Mesothelial cell of epicardium (in vitro differentiated cells): ENCODE measurements at places on chromosomes 2 and 18. TPM values are rescaled to one million over a fixed set of nuclear protein-coding genes. Genes with fewer than 3 reads are reported as not detected.

DNA sequence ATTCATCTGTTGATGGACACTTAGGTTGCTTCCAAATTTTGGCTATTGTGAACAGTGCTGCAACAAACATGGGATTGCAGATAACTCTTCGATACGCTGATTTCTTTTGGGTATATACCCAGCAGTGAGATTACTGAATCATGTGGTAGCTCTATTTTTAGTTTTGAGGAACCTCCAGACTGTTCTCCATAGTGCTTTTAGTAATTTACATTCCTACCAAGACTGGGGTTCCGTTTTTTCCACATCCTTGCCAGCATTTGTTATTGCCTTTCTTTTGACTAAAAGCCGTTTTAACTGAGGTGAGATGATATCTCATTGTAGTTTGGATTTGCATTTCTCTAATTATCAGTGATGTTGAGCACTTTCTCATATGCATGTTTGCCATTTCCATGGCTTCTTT is 200.3 kb downstream of the MBD5 start:
- no peaks in the 10 kb centered on the region for H3K27me3 ChIP-seq
- no peak overlapping the region for H3K4me3 ChIP-seq
- no peak overlapping the region for H3K27ac ChIP-seq
- H3K4me1 ChIP-seq = no peaks in the 10 kb centered on the region
- peaks cover 44% of the 10 kb centered on the region for H3K36me3 ChIP-seq
- no peak for DNase-seq

DNA sequence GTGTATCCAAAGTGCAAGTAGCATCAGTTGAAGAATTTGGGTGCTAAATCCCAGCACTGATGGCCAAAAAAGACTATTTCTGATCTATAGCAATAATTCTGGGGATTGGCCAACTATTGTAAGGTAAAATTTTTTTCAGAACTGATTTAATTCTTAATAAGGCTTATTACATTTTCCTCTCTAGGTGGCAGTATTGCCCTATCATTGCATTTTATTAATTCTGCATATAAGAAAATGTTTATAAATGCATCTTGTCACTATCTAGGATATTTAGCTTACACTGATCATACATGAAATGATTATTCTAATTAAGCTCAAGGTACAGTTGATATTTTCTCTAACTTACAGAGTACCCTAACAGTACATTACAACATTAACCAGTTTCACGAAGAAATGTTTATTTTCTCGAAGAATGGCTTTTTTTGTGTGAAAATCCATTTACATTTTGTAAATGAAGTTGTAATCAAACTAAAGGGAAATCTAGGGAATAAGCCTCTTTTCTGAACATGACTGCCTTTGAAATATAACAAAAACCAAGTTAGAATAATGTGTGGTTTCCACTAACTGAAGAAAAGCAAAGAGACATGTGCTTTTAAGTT is 11.0 kb downstream of the TTN start:
- H3K4me3 ChIP-seq = no peak overlapping the region
- H3K4me1 ChIP-seq = no peaks in the 10 kb centered on the region
- no peak for DNase-seq
- H3K27me3 ChIP-seq = peaks cover 24% of the 10 kb centered on the region

- H3K27ac ChIP-seq = no peak overlapping the region
- H3K27me3 ChIP-seq = no peaks in the 10 kb centered on the region
- H3K4me1 ChIP-seq = peaks cover 2% of the 10 kb centered on the region
- no peak overlapping the region for H3K4me3 ChIP-seq
Observed at GRCh38 chr2:238093181-238094140, 6.7 kb upstream of the ESPNL start.

- H3K4me3 ChIP-seq = no peak overlapping the region
- peaks cover 18% of the 10 kb centered on the region for H3K4me1 ChIP-seq
- no peaks in the 10 kb centered on the region for H3K27me3 ChIP-seq
- H3K36me3 ChIP-seq = no peaks in the 10 kb centered on the region
Observed at GRCh38 chr2:65577654-65578053, 145.3 kb upstream of the SPRED2 start.

DNA sequence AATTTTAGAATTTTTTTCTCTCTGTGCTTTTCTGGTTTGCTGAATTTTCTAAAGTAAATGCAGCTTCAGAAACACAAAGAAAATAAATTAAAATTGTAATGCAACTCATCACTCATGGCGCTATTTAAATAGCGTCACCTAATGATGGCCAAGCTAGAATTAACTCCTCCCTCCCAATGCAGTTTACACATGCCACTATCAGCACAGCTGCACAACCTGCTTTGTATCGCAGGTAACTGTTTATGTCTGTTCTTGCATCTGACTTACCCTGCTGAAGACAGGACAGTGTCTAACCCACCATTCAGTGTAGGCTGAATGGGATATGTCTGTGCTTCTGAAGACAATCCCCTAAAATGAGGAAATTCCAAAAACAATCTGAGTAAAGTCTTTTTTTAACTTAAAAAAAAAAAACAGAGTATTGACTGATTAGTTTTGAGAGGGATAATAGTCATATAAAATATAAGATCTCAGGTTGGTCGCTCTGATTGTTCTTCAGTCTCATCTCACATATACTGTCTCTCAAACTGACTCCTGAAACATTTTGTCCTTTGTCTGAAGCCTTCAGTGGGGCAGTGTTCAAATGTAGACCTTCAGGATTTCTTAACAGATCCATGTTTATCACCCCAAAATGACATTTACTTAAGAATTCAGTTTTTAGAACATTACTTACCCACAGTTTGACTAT is 271.4 kb downstream of the ZEB2 start:
- H3K4me3 ChIP-seq = no peak overlapping the region
- H3K27ac ChIP-seq = no peak overlapping the region
- DNase-seq = no peak
- no peaks in the 10 kb centered on the region for H3K27me3 ChIP-seq
- H3K36me3 ChIP-seq = peaks cover 26% of the 10 kb centered on the region

DNA sequence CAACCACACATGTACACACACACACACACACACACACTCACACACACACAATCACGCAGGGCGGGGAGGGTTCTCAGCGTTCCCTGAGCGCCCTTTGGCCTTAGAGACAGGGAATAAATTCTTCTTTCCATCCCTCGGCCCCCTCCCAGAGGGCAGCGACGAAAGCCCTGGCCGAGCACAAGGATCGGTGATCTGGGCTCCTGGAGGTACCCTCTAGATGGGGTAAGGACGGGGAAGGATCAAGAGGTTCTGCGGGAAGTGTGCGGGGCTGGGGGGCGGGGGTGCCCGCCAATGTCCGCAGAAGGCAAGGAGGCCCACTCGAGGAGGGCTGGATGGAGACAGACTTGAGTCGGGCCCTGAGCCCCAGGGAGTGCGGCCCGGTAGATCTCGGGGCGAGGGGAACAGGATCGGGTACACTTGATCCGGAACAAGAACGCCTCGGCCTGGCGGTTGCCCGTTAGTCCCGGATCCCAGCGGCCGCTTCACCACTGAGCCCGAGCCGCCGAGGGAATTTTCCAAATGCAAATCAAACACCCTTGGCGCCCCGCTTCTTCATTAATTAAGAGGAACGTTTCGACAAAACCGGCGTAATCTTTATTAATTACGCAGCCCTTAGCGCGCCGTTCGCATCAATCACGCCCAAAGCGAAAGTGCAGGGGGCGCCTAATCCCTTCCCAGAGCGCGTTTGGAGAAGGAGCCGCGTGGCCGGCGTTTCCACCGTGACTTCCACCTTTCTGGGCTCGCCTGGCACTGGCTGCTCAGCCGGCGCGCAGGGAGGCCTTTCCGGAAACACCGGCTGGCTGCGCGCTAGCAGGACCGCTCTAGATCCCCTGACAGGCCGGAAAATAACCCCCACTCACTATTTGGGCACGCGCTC is 7.0 kb upstream of the PAX3 start:
- H3K36me3 ChIP-seq = no peaks in the 10 kb centered on the region
- peaks cover 23% of the 10 kb centered on the region for H3K4me1 ChIP-seq
- H3K27me3 ChIP-seq = peaks cover 100% of the 10 kb centered on the region

DNA sequence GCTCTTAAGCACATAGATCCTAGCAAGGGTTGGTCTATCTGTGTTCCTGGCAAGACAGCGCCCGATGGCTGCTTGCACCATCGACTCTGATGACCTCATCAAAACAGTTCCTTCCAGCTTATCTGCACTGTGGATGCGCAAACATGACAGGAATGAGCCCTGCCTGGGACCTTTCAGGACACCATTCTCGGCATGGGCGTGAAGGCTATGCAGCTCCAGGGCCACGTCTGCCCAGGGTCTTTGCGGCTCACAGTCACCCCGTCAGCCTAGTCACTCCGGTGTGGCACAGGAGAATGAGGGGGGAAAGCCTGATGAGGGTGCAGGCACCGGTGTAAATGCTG is 147.8 kb upstream of the TWIST2 start:
- H3K4me1 ChIP-seq = peaks cover 25% of the 10 kb centered on the region
- H3K4me3 ChIP-seq = no peak overlapping the region
- H3K36me3 ChIP-seq = no peaks in the 10 kb centered on the region
- DNase-seq = no peak
- peak overlapping the region; percentile 30 for H3K27ac ChIP-seq

DNA sequence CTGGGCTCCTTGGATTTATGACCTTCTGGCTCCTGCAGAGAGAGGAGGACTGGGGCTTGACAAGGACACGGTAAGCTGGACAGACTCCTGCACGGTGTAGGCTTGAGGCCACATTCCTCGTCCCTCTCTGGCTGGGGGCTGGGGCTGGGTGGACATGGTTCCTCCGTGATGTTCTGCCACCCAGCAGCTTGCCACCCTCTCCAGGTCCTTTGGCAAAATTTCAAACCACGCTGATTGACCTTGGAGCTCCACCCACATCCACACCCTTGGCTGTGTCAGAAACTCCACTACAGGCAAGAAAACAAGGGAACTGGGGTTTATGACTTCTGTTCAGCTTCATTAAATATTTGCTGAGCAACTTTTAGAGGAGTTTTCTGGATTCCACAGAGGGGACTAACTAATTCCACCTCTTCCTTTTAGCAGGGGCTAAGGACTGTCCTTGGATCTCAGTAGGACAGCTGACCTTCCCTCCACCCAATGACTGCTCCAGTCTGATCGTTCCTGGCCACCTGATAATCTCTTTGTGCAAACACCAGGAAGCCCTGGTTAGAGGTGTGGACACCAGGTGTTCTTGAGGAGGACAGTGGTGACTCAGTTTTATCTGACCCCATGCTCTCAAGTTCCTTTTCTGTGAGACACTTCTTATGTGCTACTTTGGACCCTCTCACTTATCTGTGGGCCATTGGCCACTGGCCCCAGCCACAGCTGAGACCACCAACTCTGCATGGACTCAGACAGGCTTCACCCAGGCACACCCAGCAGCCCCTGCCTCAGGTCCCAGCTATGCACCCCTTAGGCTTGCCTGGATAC is 29.3 kb downstream of the GPR55 start:
- no peak overlapping the region for H3K27ac ChIP-seq
- H3K36me3 ChIP-seq = no peaks in the 10 kb centered on the region
- no peak overlapping the region for H3K4me3 ChIP-seq
- H3K27me3 ChIP-seq = peaks cover 31% of the 10 kb centered on the region
- no peak for DNase-seq

GRCh38 chr2:197992482-197993133 is 188.2 kb downstream of the PLCL1 start:
- H3K4me3 ChIP-seq = no peak overlapping the region
- H3K4me1 ChIP-seq = peaks cover 14% of the 10 kb centered on the region
- no peak for DNase-seq
- H3K27me3 ChIP-seq = peaks cover 18% of the 10 kb centered on the region
- H3K36me3 ChIP-seq = no peaks in the 10 kb centered on the region

GRCh38 chr2:20823917-20824316 is 1.0 kb upstream of the LDAH start:
- H3K4me3 ChIP-seq = peak overlapping the region; percentile 13
- DNase-seq = no peak
- peaks cover 13% of the 10 kb centered on the region for H3K4me1 ChIP-seq
- no peak overlapping the region for H3K27ac ChIP-seq
- peaks cover 8% of the 10 kb centered on the region for H3K27me3 ChIP-seq
- H3K36me3 ChIP-seq = peaks cover 2% of the 10 kb centered on the region

DNA sequence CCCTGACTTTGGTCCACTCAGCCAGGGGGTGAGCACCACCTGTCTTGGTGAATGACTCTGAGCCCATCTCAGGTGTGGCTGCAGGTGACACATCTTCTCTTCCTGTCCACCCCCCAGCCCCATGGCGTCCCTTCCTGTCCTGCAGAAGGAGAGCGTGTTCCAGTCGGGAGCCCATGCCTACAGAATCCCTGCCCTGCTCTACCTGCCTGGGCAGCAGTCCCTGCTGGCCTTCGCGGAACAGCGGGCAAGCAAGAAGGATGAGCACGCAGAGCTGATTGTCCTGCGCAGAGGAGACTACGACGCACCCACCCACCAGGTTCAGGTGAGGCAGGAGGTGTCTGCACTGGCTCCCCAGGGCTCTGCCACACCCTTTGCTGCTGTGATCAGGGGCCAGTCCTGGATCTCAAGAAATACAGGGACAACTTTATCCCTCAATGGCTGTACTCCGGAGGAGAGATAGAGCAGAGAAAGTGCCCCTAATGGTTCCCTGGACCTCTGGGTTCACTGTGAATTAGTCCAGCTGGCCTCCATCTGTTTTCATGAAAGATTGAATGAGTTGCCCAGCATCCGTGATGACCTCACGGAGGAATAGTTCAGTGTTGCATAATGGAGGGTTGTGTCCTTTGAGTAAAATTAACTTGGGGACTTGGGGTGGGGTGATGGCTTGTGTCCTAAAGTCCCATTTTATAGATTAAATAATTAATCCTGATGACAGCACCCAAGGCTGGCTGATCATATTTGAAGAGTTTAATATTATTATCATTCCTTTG is at the start of gene NEU2:
Gene NEU2, plus strand, starts transcription at position 122 of the 770 bp plus-strand sequence. Its CDS starts 0 bp downstream, at position 122.
- H3K4me1 ChIP-seq = peaks cover 5% of the 10 kb centered on the region
- H3K36me3 ChIP-seq = no peaks in the 10 kb centered on the region
- H3K4me3 ChIP-seq = no peak within 1 kb of the TSS
- H3K27me3 ChIP-seq = no peaks in the 10 kb centered on the region
- H3K27ac ChIP-seq = no peak within 1 kb of the TSS

DNA sequence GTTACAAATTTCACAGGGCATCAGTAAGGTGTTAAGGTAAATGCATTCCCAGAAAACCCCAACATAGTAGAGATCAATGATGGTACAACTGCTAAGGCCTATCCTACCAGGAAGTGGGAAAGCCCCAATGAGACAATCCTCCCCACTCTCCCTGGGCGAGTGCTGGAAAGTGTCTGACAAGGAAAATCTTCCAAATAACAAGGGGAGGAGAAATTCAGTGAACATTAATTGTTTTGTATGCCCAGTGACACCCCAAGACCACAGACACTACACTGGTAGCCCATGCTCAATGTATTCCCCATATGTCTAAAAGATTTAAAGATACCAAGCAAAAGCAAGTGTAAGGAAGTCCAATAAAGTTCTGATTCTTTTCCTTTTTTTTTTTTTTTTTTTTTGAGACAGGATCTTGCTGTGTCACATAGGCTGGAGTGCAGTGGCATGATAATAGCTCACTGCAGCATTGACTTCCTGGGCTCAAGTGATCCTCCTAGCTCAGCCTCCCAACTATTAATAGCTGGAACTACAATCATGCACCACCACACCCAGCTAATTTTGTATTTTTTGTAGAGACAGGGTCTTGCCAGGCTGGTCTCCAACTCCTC is 24.7 kb downstream of the B4GALT6 start:
- peaks cover 19% of the 10 kb centered on the region for H3K4me1 ChIP-seq
- no peak for DNase-seq
- no peaks in the 10 kb centered on the region for H3K27me3 ChIP-seq
- peaks cover 40% of the 10 kb centered on the region for H3K36me3 ChIP-seq
- H3K4me3 ChIP-seq = no peak overlapping the region

The CNGA3 gene
- not detected in 3 replicates for total RNA-seq

The CTLA4 gene
- total RNA-seq = not detected in 3 replicates

The OR6B2 gene
- total RNA-seq = not detected in 3 replicates

The ARMC9 gene
- total RNA-seq = 49.8 to 52.3 TPM (median 51.6 TPM) in 3 replicates

The MROH2A gene
- not detected in 3 replicates for total RNA-seq

The UPP2 gene
- not detected in 3 replicates for total RNA-seq

The KATNAL2 gene
- 7.0 to 8.9 TPM (median 8.9 TPM) in 3 replicates for total RNA-seq

The ACTR3 gene
- total RNA-seq = 150 to 163 TPM (median 151 TPM) in 3 replicates

The GCKR gene
- not detected in 3 replicates for total RNA-seq

The CD8B2 gene
- not detected in 3 replicates for total RNA-seq

The FAM117B gene
- total RNA-seq = 29.2 to 30.3 TPM (median 29.5 TPM) in 3 replicates
